T-helper 9 cell (primary cell): ENCODE measurements at places on chromosomes 2 and 18.
A peak's percentile ranks its signal among the peaks of the same experiment; 100 is the strongest.

DNA sequence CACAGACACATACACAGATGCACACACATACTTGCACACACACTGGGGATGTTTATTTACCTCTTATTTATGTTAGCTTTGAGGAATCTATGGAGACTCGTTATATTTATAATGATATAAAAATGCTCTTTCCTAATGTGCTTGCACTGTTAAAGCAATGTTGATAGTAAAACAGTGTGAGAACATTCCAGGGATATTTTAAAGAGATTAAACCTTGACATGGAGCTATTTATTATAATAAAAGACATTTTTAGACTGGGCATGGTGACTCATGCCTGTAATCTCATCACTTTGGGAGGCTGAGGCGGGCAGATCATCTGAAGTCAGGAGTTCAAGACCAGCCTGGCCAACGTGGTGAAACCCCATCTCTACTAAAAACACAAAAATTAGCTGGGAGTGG is 557.3 kb upstream of the ZNF804A start:
- DNase-seq: no peak

GRCh38 chr2:27370026-27370815 is at the start of the genes EIF2B4 and SNX17:
Gene EIF2B4, minus strand, starts transcription at chr2:27370338. Its CDS starts 24 bp downstream, at chr2:27370314.
Gene SNX17, plus strand, starts transcription at chr2:27370616. Its CDS starts 128 bp downstream, at chr2:27370744.
- DNase-seq: peak; percentile 98

GRCh38 chr2:228600265-228600664 is 418.8 kb upstream of the SPHKAP start:
- DNase-seq: no peak

DNA sequence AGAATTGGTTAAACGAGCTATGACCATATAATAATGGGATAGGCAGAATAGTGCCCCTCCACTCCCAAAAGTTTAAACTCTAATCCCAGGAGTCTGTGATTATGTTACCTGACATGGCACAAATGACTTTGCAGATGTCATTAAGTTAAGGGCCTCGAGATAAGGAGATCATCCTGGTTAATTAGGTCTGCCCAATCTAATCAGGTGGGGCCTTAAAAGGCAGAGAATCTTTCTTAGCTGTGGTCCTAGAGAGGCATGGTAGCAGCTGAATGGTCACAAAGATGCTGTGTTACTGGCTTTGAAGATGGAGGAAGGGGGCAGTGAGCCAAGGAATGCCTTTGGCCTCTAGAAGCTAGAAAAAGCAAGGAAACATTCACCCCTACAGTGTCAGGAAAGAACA is 31.1 kb downstream of the TACR1 start:
- DNase-seq: no peak

GRCh38 chr2:75007819-75008218 is 49.4 kb downstream of the POLE4 start:
- DNase-seq: no peak

GRCh38 chr2:218819093-218819492 is 12.5 kb downstream of the PRKAG3 start:
- DNase-seq: no peak

DNA sequence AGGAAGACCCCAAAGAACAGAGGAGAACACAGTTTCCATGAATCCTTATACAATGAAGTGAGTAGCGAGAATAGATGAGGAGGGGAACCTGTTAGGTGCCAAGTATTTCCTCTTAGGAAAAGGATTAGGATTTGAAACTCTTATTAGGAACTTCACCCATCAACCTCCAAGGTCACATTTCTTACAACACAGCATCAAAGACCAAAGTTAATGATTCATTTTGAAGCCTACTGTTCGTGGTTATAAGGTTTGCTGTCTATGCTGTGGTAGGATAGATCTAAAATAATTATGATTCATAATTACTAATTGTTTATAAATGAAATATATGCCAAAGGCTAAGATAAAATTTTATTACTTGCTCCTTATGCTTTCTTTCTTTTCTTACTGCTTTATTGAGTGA is 6.1 kb downstream of the CFAP221 start:
- no peak for DNase-seq

GRCh38 chr2:20585710-20586594 is 64.9 kb downstream of the HS1BP3 start:
- no peak for DNase-seq

- DNase-seq: no peak
Measured at GRCh38 chr2:72084584-72084976, 63.1 kb downstream of the CYP26B1 start.

- no peak for DNase-seq
Measured at GRCh38 chr18:53380063-53380639, 844.3 kb downstream of the MBD2 start.

DNA sequence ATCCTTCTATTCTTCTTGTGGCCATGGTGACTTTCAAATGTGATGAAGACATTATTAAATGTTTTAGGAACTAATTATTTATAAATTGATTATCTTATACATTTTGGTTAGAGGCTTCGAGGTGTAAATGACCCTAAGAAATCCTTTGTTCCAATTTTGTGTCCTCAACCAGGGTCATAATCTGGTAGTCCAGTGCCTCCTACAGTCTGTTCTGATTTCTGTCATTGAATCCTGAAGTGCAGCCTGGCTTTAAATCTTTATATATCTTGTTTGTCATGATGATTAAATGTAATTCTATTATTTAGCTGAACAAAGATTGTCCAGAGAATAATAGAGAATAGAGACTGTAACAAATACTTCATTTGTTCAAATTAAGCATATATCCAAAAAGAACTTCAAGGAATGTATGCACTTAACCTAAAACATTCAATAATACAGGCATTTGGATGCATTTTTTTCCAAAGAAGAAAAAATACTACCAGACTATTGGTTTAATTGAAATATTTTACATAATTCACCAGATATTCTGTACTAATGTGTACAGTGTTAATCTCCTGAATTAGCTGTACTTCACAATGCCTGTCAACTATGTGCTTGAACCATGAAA is 89.8 kb downstream of the PRPF40A start:
- no peak for DNase-seq

DNA sequence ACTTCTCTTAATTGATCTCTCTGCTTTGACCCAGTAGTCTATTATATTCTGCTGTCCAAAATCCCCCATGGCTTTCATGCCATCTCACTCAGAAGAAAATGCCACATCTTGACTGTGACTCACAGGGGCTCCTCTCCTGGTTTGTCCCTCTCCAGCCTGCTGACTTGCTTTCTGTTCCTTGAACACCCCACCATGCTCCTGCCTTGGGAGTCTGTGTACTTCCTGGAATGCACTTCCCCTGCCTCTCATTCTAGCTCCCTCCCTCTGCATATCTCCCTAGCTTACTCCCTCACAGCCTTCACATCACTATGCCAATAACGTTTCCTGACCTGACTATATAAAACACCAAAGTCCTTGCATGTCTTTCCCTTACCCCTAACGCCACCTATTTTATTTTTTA is 167.2 kb downstream of the TRIB2 start:
- no peak for DNase-seq

DNA sequence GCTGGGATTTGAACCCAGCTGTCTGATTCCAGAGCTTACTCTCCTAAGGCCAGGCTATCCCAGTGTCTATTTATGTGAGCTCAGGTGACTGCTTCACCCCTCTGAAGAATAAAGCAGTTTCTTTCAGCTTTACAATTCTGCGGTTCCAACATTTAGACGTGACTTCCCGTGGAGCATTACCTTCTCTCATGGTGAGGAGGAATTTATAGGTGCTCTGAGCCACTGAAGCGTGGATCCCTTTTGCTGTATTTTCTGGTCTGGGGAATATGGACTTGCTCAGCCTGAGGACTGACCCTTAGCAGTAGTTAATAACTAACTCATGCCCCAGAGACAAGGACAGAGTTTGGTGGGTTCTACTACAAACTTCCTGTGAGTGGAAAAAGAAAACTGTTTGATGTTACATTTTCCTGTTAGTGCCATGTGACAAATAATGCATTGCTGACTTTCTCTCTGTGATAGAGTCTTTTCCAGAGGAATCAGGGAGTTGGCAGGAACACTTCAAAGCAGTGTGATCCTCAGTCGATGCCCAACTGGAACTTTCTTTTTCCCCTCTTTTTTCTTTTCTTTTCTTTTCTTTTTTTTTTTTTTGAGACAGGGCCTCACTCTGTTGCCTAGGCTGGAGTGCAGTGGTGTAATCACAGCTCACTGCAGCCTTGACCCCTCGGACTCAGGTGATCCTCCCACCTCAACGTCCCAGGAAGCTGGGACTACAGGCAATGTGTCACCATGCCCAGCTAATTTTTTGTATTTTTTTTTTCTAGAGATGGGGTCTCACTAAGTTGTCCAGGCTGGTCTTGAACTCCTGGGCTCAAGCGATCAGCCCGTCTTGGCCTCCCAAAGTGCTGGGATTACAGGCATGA is 21.9 kb downstream of the CASP10 start:
- no peak for DNase-seq

DNA sequence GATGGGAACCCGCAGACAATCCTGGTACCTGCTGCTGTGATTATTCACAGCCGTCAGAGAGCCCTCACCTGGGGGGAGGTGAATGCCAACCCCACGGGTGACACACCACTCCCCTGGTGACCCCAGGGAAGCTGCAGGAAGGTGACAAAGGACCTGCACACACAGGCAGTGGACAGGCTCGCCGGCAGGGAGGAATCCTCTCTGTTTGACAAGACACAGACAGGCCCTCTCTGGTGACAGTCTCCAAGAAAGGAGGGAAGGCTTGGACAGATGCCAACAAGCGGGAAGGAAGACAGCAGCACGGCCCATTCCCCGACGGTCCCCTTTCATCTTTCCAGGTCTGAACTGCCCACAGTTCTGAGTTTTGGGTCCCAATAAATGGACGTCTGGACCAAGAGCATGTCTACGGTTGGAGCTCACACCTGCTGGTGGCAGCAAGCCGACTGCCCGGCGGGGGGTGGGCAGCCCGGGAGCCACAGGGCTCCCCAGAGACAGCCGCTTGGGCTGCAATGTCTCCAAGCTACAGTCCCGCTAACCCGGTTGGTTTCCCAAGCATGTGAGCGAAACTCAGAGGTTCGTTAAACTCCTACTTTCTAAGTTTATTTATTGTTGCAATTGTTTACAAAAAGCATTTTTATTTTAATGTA is 31.8 kb downstream of the HDAC4 start:
- no peak for DNase-seq

DNA sequence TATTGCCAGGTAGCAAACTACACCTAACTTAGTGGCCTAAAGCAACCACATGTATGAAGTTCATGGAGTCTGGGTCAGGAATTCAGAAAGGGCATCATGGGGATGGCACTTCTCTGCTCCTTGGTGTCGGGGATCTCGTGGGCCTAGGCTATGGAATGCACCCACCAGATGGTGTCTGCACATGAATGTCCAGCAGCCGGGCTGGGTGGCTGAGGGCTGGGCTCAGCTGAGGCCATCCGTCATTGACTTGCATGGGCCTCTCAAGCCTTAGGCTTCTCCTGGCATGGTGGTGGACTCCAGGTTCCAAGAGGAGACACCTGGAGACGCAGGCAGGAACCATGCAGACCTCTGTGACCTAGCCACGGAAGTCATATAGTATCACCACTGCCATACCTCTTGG is 26.0 kb upstream of the RPL31 start:
- no peak for DNase-seq

DNA sequence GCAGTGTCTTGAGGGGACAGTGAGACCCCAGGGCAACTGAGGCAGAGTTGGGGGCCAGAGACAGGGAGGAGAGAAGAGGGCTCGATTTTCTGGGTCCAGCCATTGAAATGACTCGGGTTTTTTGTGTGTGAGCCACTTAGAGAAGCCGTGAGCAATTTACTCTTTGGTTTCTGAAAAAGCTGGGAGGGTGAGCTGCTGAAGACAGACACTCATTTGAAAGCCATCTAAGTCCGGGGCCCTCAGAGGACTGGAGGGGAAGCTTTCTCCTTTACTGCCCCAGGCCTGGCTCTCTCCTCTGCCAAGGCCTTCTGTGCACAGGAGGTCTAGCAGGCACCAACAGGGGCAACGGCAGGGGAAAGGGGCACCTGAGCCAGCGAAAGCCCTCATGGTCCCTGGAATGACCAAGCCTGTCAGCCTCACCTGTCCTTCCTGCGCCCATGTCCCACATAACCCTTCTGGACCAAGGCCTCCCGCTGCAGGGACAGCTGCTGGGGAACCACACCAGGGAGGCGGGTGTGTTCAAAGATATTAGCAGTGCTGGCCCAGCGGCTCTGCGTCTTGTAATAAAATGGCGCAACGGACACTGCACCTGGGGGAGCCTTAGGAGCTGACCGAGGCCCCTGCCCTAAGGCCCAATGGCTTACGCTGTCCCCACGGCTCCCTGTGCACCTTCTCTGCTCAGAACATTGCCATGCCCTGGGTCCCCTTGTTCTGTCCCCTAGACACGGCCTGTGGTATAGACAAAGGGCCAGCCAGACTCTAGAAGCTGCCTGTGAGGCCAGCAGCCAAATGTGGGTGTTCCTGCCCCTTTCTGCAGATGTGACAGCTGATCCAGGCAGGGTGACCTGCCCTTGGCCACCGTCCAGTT is 45.8 kb downstream of the HS6ST1 start:
- no peak for DNase-seq

- DNase-seq: no peak
Measured at GRCh38 chr2:92072461-92073035, 2798.7 kb upstream of the TEKT4 start.

DNA sequence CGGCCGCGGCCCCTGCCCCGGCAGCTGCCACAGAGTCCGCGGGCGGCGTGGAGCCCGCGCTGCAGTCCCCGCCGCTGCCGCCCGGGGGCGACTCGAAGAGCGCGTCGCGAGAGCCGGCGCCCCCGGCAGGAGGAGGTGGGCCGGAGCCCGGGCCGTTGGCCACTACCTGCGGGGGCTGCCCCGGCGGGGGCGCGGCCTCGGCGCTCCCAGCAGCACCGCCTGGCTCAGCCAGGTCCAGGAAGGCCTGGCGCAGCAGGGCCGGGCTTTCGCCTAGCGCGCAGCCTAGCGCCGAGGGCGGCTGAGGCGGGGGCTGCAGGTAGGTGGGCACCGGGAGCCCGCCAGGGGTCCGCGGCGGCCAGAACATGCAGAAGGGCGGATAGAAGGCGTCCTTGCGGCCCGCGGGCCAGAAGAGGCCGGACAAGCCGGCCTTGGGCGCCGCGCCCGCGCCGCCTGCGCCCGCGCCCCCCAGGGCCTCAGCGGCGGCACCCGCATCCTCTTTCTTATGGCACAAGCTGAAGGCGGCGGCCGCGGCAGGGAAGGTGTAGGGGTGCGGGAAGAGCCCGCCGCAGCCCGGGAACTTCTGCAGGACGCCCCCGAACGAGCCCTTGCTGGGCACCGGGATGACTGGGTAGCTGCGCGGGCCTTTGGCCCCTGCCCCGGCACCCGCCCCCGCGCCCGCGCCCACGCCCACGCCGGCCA is 3.9 kb downstream of the SKOR2 start:
- DNase-seq: no peak

- DNase-seq: no peak
Measured at GRCh38 chr18:32764611-32765244, 8.1 kb downstream of the KLHL14 start.
